ENCODE measurements at places on chromosomes 7 and 10.

DNA sequence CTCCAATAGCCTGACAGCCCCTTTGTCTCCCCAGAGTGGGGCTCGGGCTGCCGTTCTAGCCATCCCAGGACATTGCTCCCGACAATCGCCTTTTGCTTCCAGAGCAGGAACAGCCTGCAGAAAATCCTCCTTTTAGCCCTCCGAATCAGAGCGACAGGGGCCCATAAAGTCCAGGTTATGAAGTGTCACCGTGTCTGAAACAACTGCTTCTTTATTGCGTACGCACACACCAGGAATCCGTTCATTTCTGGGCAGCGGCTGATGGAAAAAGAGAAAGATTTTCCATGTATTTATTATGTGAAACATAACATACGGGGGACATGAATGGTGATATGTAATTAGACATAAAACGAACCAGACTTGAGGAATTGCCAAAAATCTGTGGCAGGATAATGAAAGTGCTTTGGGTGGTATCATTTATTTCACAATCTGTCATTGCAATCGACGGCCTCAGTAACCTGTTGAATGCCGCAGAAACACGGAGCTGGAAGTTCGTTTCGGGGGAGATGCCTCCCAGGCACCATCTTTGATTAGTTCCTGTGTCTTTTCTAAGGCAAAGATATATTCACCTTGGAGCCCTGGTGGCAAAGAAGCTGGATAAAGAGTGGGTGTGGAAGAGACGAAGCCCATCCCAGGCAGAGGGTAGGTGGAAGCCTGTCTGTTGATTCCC lies 48.1 kb downstream of the FAM241B start:
- DNase-seq, result no peak

DNA sequence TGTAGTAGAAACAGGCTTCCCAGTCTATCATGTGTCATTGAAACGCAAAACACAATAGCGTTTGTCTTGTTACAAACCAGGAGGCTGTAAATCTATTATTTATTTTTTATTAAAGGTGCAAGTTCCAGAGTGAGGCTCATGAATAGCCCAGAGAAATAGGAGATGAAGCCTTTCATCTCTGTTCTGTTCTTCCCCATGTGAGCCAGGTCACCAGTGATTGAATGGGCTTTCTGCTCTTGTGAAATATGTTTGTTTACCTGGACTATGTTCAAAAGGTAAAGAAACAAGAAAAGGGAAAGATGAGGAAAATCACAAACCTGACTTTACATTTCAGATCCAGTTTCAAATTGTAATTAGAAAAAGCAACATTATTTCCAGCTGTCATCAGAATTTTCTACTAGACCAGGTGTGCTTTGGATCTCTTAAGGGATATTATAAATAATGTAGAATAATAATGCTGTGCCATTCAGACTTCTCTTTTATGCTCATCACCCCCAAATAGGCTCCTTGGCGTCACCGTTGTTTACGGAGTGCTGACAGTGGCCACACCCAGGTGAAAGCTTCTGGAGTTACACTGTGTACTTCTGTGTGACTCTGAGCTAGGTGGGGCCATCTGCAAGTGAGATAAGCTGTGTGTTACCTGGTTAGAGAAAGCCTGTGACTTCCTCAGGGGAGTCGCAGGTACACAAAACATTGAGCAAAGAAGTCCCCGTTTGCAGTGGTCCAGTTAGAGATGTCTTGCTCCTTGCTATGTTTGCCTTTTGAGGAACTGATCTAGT lies 274.9 kb downstream of the SDK1 start:
- DNase-seq, result no peak

- no peak for DNase-seq
Observed at GRCh38 chr7:120837599-120837998, 20.3 kb downstream of the TSPAN12 start.

GRCh38 chr7:2986561-2986960 lies 57.1 kb downstream of the CARD11 start:
- no peak for DNase-seq

GRCh38 chr7:142629588-142630260 lies 119.5 kb upstream of the PRSS1 start:
- DNase-seq, result no peak

DNA sequence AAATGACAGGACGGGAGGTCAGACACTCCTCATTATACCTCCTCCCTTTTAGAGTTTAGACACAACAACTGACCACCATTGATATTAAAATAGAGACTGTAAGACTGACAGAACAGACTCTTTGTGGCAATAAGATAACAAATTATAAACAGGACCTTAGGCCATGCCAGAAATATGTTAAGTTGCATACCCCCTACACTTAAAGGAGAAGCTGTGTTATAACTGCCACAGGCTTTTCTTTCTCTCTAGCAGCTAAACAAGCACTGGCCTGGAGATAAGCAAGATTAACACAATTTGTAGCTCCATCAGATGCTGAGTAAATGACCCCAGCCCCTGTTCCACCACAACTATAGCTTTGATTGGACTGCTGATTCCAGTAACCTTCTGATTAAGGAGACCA lies 10.5 kb upstream of the UNC5B start:
- DNase-seq, result no peak

DNA sequence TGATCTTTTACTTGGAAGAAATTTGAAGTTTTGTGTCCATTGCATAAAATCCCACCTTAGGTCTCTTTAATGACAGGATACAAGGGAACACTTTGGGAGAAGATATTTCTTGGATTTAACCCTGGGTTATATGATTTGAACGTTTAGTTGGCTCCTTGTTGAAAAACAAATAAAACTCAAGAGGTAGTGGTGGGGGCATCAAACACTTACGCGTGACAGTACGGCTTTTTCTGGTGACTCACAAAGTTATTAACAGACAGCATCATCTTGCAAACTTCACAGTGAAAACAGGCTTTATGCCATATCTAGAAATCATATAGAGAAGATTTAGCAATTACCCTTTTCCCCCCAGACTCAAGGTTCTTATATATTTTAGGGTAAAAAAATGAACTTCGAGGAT lies 699 bp downstream of the NRAP start:
- DNase-seq, result no peak

DNA sequence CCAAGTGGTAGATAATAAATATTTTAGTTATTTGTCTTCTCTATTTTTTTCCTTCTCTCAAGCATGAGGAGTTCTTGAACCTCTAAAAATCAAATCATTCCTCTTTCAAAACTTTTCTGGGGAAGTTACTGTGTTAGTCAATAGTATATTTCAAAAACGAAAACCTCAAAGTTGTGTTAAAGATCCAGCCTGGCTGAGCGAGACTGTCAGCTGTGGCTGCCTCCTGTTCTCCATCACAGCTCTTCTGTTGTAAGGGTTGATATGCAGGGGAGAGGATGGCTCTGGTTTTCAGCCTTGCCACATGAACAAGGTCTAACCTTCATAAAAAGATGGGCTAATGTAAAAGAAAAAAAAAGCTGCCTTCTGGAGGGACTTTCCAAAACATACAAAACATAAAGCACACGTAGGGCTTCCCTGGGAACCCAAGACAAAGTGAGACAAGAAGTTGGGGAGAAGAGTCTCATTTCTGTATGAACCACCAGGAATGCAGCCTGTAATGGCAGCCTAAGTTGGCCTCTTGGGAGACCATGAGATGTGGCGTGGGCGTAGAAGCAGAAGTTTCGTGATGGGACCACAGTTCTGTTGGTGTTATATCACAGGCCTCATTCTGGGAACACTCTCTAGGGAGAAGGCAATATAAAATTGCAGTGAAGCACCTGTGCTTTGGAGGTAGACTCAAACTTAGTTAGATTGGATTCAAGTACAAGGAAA lies 77.9 kb upstream of the FHIP2A start:
- no peak for DNase-seq

- peak; percentile 54 for DNase-seq
Observed at GRCh38 chr7:149147752-149148653, 750 bp downstream of the ZNF398 start.

- DNase-seq, result no peak
Observed at GRCh38 chr7:158005531-158005930, 582.1 kb downstream of the PTPRN2 start.

- DNase-seq, result no peak
Observed at GRCh38 chr7:42746214-42746613, 165.7 kb downstream of the C7orf25 start.

DNA sequence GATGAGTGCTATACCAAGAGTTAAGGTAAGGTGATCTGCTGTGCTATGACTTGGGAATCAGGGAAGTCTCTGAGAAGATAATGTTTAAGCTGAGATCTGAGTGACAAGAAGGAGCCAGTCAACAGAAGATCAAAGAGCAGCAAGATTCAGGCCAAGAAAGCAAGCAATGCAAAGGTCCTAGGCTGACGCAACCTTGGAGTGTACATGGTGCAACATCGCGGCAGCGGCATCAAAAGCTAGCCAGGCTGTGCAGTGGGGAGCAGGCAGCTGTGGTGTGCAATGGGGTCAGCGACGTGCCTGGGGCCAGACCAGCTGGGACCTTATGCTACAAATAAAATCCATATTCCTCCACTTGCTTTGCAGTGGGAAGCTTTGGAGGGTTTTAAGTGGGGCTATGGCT lies 324.1 kb downstream of the LRMDA start:
- no peak for DNase-seq

GRCh38 chr10:19713800-19714525 lies 102.3 kb upstream of the PLXDC2 start:
- peak; percentile 82 for DNase-seq

GRCh38 chr7:144908943-144909556 lies 73.2 kb upstream of the TPK1 start:
- peak; percentile 18 for DNase-seq

- no peak for DNase-seq
Observed at GRCh38 chr7:129828078-129828762, 124.5 kb downstream of the UBE2H start.

DNA sequence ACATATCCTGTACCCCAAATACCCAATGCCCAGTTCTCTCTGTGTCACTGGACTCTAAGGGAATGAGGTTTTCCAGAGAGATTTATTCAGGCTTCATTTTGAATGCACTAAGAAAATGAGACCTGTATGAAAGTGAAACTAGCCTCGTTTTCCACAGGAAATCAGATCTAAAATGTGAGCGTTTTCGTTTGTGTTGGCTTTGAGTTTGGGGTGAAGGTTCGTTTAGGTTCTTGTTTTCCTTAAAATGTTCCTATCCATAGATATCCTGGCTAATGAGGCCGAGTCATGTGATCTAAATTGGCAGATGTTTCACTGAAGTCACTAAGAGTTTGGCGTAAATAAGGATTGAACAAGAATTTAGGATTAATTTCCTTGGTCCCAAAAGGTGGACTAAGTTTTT lies 90.9 kb upstream of the BMPER start:
- no peak for DNase-seq

All from GM23338 (cell line).